ENCODE measurements at places on chromosomes 16 and 17. TPM values are rescaled to one million over a fixed set of nuclear protein-coding genes. Genes with fewer than 3 reads are reported as not detected.

EDC4 gene
- 110 TPM for total RNA-seq

COPS3 gene
- total RNA-seq = 50.7 TPM

ATP2A3 gene
- total RNA-seq = 248 TPM

UNC45B gene
- total RNA-seq = 0.16 TPM

CDH1 gene
- total RNA-seq = 1.4 TPM

ZP2 gene
- total RNA-seq = not detected

GP1BA gene
- total RNA-seq = not detected

CIBAR2 gene
- not detected for total RNA-seq

PLLP gene
- total RNA-seq = 2.4 TPM

KRT25 gene
- not detected for total RNA-seq

TM4SF5 gene
- total RNA-seq = not detected

DNASE1L2 gene
- 1.9 TPM for total RNA-seq

MFSD11 gene
- total RNA-seq = 34.6 TPM

CASKIN1 gene
- total RNA-seq = not detected

GPR179 gene
- 0.10 TPM for total RNA-seq
